Fibroblast of pulmonary artery (primary cell): ENCODE measurements at places on chromosomes 3 and 15.
A peak's percentile ranks its signal among the peaks of the same experiment; 100 is the strongest.

DNA sequence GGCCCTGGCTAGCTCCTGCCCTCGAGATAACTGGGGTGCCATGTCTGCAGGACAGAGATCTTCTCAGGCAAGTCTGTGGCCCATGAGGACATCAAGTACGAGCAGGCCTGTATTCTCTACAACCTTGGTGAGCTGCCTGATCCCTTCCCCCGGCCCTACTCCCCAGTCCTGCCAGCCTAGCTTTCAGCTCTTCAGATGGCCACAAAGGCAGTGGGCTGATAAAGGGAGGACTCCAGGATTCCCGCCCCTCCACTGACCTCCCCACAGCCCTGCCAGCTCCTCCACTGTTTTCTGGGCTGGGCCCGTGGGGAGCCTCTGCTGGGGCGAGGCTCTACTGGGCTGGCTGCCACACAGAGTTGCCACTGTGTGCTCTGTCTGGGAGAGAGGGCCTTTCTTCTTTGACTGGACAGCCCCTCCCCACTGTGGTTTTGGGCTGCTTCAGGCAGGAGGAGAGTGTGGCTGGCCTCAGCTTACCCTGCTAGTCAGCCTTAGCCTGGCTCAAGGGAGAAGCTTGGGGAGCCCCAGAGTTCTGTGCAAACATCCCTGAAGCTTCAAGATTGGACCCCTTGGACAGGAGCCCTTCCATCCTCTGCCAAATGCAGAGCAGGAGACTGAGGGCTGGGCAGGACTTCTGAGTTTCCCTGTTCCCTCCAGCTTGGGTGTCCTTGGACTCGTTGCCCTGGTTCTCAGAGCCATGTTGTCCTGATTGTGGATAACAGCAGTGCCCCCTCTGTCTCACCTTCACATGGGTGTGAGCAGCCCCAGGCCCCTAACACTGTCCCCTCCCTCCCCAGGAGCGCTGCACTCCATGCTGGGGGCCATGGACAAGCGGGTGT, 24.4 kb downstream of the PTPN23 start:
- DNase-seq: peak; percentile 46

DNA sequence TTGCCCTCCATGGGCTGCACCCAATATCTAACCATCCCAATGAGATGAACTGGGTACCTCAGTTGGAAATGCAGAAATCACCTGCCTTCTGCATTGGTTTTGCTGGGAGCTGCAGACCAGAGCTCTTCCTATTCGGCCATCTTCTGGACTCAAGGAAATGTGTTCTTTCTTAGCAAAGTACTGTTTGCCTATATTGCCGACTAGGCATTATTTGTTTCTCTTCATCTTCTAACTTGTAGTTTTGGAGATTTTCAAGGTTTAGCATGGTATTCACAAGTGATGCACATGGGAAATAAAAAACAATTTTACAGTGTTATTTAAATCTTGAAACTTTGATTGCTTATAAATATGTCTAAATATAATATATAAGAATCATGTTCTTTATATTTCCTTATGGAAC, 377.8 kb upstream of the POU1F1 start:
- no peak for DNase-seq

DNA sequence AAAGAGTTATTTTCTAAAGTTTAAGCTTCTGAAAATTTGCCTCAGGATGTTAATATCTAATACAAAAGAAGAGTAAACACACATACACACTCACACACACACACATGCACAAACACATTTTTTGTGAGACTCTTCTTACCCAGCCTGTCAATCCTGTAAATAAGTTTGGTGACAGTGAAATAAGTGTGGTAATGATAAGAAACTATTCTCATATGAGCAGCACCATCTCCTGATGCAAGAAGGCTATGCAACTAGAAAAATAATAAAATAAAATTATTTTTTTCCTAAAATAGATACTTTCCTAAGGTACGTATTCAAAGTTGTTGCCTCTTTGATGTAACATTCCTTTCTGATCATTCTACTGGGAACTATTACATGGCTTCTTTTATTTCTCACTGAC, 155.1 kb downstream of the MECOM start:
- no peak for DNase-seq

GRCh38 chr3:42345811-42346210, 64.6 kb downstream of the LYZL4 start:
- no peak for DNase-seq

DNA sequence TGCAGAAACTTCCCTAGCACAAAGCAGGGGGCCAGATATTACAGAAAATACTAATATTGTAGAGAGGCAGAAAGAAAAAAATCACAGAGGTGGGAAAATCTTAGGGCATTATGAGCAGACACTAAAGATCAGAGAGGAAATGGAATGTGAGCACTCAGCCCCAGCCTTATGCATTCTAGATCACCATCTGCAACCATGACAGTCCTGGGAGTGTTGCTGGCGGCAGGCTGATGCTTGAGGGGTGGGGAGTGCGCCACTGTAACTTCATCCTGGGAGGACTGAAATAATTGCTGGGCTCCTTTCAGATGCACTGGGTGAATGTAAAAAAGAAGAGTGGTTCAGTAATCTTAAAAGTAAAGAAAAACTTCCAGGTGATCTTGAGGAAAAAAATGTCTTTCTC, 427.6 kb upstream of the SEMA6D start:
- DNase-seq: no peak

DNA sequence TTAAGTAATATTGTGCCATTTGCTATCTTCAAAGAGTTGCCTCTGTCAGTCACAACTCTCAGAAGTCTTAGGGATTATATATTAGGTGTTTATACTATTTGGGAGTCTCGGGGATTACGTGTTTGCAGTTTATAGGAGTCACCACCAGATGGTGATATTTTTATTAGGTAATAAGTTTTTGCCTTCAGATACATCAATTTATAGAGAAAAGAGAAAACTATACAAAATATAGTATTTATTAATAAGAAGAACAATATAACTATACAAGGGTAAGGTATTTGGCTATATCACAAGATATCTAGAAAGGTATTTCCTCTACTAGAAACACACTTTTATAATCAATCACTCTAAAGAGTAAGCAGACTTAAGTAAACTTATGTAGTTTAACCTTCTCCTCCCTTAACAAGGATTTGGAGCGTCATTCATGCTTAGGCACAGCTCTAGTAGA, 10.7 kb upstream of the DHX36 start:
- peak; percentile 62 for DNase-seq

- no peak for DNase-seq
These were observed 18.5 kb downstream of the IGF1R start for GRCh38 chr15:98666841-98667240.
